Activated B cell treated with CpG ODN at 0.5 μM for 24 hours (primary cell): ENCODE measurements at places on chromosomes 3 and 15. TPM values are rescaled to one million over a fixed set of nuclear protein-coding genes. Genes with fewer than 3 reads are reported as not detected.
A peak's percentile ranks its signal among the peaks of the same experiment; 100 is the strongest.

SLC25A36 gene
- total RNA-seq, result 40.4 and 45.7 TPM in 2 replicates

ABI3BP gene
- not detected in 2 replicates for total RNA-seq

FEZF2 gene
- total RNA-seq, result not detected in 2 replicates

CNTN3 gene
- total RNA-seq, result not detected in 2 replicates

NAALADL2 gene
- total RNA-seq, result 0.56 TPM in 1 of 2 replicates, not detected in the other

DNAH12 gene
- 0.05 and 0.22 TPM in 2 replicates for total RNA-seq

DNA sequence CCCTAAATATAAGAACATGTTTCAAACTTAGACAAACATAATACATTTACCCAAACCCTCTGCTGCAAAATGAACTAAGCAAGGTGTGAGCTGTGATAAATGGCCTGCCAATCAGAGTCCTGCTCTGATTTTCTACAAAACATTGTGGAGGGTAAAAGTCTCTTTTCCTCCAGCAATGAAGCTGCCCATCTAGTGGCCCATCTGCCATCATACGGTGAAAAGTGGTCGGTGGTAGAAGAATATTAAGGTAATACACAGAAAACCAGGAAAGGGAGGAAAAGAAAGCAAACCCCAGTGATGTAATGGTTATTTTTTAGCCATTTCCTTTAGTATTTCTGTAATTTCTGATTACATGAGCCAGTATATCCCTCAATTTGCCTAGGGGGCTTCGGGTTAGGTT is 838.1 kb downstream of the TBL1XR1 start:
- H3K4me1 ChIP-seq, result no peaks in the 10 kb centered on the region
- no peaks in the 10 kb centered on the region for H3K36me3 ChIP-seq
- H3K27ac ChIP-seq, result no peak overlapping the region
- H3K4me3 ChIP-seq, result no peak overlapping the region
- no peaks in the 10 kb centered on the region for H3K27me3 ChIP-seq
- no peak for DNase-seq

GRCh38 chr3:148197061-148197460 is 500.6 kb upstream of the AGTR1 start:
- no peak for DNase-seq
- H3K36me3 ChIP-seq, result no peaks in the 10 kb centered on the region
- H3K27ac ChIP-seq, result no peak overlapping the region
- no peaks in the 10 kb centered on the region for H3K4me1 ChIP-seq
- no peak overlapping the region for H3K4me3 ChIP-seq

DNA sequence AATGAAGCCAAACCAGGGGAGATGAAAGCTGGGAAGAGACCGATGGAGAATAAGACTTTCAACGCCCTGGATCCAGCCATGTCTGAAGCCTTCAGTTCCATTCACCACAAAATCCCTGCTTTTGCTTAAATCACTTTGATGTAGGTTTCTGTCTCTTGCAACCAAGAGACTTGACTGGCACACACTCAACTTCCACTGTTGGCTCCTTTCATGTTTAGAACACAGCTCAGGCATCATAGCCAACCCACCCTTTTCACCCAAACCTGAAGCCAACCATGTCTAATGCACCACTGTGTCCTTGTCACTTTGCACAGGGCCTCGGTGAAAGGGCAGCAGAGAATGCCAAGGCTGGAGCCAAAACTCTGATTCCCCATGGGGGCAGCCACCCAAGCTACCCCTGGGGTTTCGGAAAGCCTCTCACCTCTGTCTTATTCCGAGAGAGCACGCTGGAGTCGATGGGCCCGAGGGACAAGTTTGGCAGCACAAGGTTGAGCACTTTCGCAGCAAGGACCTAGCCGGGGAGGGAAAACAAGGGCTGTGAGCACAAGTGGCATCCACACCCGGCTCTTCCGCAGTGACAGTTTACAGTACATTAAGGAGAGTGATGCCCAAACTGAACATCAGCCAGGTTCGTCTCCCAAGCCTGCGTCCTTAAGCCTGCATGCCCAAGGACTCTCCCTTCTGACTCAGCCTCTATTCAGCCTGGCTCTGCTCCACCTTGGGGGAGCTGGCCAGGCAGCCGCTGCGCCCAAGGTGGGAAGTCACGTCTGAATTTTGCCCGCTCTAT is 37.6 kb downstream of the ABTB1 start:
- no peaks in the 10 kb centered on the region for H3K4me1 ChIP-seq
- H3K4me3 ChIP-seq, result no peak overlapping the region
- no peaks in the 10 kb centered on the region for H3K36me3 ChIP-seq
- DNase-seq, result no peak
- no peak overlapping the region for H3K27ac ChIP-seq
- H3K27me3 ChIP-seq, result no peaks in the 10 kb centered on the region

DNA sequence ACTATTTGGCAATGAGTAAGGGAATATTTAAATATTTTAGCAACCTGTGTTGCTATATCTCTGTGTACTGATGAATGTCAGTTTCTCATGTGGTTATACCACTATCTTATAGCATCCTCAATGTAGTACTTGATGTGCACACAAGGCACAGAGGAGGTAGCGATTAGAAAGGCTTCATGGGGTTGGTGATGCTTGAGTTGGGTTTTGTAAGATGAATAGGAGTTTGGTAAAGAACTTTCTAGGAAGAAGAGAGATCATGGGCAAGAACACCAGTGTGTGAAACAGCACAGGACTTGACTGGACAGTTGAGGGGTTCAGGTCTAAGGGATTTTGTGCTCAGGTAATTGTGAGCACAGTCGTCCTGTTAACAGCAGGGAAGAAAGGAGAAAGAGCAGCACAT is 38.1 kb downstream of the LPP start:
- peaks cover 21% of the 10 kb centered on the region for H3K36me3 ChIP-seq
- no peak overlapping the region for H3K27ac ChIP-seq
- no peaks in the 10 kb centered on the region for H3K27me3 ChIP-seq
- no peak for DNase-seq

DNA sequence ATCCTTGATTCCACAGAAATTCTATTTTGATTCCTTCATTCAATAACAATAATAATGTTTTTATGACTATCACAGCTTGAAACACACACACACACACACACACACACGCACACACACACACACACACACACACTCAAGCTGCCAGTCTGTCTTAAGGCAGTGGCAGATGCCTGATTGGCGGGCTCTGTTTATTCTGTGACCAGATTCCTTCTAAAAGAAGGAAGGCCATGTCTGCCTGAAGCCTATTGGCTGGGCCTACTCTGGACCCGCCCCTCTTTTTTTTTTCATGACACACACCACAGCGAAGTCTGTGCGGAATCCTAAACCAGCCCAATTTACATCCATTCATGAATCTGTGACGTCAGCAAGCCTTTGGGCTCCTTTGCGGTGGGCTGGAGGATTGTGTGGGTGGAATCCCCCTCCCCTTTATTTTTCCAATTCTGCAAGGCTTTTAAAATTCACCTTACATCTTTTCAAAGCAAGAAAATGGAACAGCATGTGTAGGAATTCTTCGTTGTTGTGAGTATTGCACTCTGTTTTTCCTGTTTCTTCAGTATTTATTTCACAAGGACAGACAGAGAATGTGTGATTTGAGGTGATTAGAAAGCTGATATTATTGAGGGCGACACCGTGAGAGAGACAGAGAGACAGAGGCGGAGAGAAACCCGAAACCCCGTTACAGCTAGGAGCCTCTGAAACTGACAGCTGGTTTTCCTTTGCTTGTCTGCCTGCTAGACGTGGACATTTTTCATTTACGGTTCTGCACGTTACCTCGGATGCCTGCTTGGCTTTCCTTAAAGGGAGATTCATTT is at the start of gene MAP3K13:
Gene MAP3K13, plus strand, starts transcription at position 287 of the 812 bp plus-strand sequence. CDS start 65,446 bp downstream, outside the sequence.
- no peak for DNase-seq
- H3K27ac ChIP-seq, result no peak within 1 kb of the TSS
- H3K27me3 ChIP-seq, result peaks cover 33% of the 10 kb centered on the region
- H3K4me3 ChIP-seq, result peak within 1 kb of the TSS; percentile 81
- H3K4me1 ChIP-seq, result peaks cover 16% of the 10 kb centered on the region
- H3K36me3 ChIP-seq, result no peaks in the 10 kb centered on the region

GRCh38 chr3:88189361-88189810 is 39.6 kb downstream of the C3orf38 start:
- no peak for DNase-seq
- no peaks in the 10 kb centered on the region for H3K36me3 ChIP-seq
- H3K27me3 ChIP-seq, result no peaks in the 10 kb centered on the region
- no peak overlapping the region for H3K27ac ChIP-seq

DNA sequence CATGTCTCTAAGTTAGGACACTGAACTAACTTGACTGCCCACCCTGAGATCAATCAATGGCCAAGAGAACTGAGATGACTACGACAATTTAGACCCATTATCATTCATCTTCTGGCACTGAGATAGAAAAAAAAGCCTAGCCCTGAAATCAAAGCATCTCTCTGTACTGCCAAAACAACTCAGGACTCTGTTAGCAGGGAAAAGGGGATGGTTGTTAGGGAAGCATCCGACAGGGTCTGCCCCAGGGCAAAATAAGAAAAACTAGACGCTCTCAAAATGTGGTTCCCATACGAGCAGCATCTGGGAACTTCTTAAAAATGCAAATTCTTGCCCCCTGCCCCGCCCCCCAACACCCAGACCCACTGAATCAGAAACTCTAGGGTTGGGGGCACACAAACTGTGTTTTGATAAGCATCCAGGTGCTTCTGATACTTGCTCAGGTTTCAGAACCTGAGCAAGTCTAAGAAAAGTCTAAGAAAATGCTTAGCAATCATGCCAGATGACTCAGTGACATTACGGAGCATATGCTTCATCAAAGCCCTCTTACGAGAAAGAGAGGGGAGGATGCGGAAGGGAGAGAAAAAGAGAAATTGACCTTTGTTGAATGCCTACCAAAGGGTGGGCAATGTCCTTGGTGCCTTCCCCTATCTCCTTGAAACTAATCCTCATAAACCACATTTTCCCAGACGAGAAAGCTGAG is 172.8 kb upstream of the HES1 start:
- DNase-seq, result no peak
- H3K4me1 ChIP-seq, result no peaks in the 10 kb centered on the region
- H3K36me3 ChIP-seq, result no peaks in the 10 kb centered on the region
- H3K27me3 ChIP-seq, result peaks cover 18% of the 10 kb centered on the region

- no peak overlapping the region for H3K27ac ChIP-seq
- H3K36me3 ChIP-seq, result no peaks in the 10 kb centered on the region
- DNase-seq, result no peak
- H3K4me1 ChIP-seq, result no peaks in the 10 kb centered on the region
- H3K27me3 ChIP-seq, result no peaks in the 10 kb centered on the region
- no peak overlapping the region for H3K4me3 ChIP-seq
These were observed 115.3 kb downstream of the CORO2B start for GRCh38 chr15:68694111-68694510.

DNA sequence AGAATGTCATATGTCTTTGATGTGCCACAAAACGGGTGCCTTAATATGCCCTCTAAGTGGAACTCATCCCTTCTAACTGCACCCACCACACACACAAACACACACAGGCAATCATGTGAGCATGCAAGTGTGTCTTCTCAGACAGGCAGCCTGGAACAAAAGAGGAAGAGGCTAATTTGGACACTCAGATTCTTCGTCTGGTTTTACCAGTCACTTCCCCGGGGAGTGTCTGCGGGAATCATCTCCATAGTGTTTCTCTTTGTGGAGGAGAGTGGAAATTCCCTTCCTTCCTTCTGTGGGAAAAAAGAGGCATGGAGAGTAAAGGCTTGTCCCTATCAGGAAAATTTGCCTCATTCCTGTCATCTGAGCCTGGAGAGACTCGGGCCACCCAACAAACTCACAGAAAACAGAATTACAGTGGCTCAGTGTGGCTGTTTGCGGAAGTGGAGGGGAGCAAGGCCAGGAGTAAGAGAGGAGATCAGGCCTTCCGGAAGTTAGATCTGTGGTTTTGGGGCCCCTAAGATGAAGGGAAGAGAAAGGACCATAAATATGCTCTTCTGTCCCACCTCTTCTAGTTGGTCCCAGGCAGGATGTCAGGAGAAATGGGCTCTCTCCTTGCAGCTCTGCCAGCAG is 212.6 kb upstream of the SEMA6D start:
- H3K36me3 ChIP-seq, result no peaks in the 10 kb centered on the region
- no peak for DNase-seq
- H3K4me1 ChIP-seq, result peaks cover 9% of the 10 kb centered on the region

DNA sequence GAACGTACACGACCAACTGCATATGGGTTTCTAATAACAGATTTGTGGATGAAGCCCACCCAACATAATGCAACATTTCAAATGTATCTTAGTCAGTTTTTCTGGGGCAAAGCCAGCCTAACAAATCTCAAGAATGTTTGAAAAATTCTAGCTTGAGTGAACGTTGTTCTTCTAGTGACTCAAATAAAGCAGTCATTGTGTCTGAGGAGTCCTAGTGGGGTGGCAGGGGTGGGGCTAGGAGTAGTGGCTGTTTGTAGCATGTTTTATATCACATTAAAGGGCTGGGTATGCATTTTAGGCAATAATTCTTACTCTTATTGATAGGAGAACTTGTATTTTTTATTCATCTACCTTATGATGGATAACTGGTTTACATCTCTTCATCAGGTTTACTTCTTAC is 6.0 kb downstream of the B3GNT5 start:
- no peak for DNase-seq
- peaks cover 25% of the 10 kb centered on the region for H3K4me1 ChIP-seq
- no peak overlapping the region for H3K4me3 ChIP-seq
- H3K27ac ChIP-seq, result no peak overlapping the region
- peaks cover 17% of the 10 kb centered on the region for H3K27me3 ChIP-seq

DNA sequence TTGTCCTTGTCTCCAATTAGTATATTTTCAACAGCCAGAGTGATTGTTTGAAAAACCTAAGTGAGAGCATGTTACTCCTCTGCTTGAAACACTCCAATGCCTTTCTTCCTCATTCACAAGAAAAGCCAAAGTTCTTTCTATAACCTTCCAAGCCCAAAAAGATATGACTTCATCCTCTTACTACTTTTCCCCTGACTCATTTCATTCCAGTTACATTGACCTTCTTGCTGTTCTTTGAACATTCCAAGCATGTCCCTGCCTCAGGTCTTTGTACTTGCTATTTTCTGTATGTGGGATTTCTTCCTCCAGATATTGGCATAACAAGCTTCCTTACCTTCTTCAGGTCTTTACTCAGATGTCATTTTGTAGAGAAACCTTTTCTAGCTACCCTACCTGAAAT is 28.3 kb downstream of the EHHADH start:
- DNase-seq, result no peak
- H3K27ac ChIP-seq, result no peak overlapping the region
- no peak overlapping the region for H3K4me3 ChIP-seq
- H3K4me1 ChIP-seq, result no peaks in the 10 kb centered on the region

- no peak for DNase-seq
- peaks cover 69% of the 10 kb centered on the region for H3K36me3 ChIP-seq
- H3K27ac ChIP-seq, result no peak overlapping the region
- no peak overlapping the region for H3K4me3 ChIP-seq
These were observed 51.7 kb downstream of the GRIP2 start for GRCh38 chr3:14488286-14489041.

- no peaks in the 10 kb centered on the region for H3K4me1 ChIP-seq
- H3K4me3 ChIP-seq, result no peak overlapping the region
These were observed 365.6 kb downstream of the PTPRG start for GRCh38 chr3:61926923-61927322.

DNA sequence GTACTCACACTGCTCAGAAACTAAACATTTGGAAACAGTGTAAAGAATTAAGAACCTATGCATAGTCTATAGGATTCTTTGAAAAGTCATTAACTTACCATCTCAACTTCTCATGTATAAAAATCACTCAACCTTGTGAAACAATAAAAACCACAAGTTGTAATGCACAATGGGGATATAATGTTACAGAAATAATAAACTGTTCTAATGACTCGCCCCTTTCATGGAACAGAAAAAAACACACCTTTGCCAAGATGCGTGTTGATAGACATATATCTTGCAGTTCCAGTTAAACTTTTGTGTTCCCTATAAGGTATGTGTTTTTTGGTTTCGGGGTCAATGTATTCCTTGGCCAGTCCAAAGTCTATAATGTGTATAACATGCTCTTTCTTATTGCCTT is 50.8 kb upstream of the PPIB start:
- no peak overlapping the region for H3K4me3 ChIP-seq
- H3K4me1 ChIP-seq, result no peaks in the 10 kb centered on the region
- no peak for DNase-seq
- no peaks in the 10 kb centered on the region for H3K27me3 ChIP-seq
- no peak overlapping the region for H3K27ac ChIP-seq
